Stimulated activated CD8-positive, alpha-beta memory T cell treated with anti-CD3 and anti-CD28 coated beads, Interleukin-15, amount 100 ng/mL, for 4 hours (primary cell): ENCODE measurements at places on chromosomes 4 and X.

DNA sequence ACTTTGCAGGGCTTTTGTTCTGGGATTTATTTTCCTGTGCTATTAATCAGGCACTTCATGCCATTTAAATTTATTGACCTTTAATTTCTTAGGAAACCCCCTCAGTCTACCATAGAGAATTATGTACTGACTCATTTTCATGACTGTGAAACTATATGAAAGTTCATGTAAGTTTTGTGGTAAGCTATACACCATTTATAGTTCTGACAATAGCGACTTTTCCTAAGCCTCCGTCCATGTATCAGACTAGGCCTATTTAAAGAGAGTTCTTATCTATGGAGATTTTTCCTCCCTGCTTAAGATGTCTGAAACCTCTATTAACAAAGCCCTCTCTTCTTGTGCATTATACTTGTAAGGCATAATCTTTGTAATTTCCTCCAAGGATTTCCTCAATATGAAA is 111.6 kb downstream of the AFF2 start:
- DNase-seq, result no peak

GRCh38 chrX:63920875-63921274 is 135.9 kb upstream of the ARHGEF9 start:
- DNase-seq, result no peak

DNA sequence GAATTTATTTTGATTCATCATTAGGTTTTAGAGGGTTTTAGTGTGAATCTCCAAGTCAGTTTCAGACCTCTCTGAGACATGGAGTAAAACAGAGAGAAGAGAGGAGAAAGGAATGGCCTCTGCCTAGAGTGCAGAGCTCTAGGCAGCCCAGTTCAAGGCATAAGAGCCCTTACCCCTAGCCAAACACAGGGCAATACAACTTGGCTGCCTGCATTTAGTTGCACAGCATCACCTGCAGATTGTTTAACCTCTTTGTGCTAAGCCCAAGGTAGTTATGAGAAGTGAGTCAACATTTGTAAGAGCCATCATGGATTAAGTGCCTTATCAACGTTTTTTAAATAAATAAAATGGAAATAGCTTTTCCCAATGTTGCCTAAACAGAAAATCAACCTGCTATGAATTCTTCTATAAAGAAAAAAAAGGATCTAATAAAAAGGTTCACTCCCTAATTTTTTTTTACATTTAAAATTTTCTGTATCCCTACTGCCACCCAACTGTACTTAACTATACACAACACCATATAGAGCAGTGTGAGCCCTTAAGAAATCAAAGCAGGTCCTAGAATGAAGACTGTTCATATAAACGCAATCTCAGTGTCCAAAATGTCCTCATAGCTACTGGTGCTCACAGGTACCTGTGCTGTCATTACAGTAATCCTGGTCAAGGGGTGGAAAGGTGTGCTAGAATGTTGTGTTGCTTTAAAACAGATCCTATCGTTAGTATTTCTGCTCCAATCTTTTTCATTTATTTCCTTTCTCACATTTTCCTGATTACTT is 36.0 kb downstream of the PF4 start:
- DNase-seq, result no peak

DNA sequence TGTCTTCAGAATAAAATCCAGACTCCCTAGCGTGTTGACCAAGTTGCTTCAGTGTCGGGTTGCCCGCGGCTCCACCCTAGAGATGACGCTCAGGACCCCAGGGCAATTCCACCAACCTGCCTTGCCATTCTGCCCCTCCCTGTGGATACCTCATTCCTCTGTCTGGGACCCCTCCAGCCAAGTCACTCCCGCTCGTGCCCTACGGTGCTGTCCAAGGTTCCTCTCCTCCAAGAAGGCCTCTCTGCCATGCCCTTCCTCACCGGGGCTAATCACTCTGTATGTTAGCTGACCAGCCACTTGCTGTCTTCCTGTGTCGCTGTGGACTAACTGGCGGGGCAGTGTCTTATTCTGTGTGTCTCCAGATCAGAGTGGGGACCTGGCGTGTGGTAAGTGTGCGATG is 46.6 kb downstream of the TENM3 start:
- no peak for DNase-seq

GRCh38 chrX:73213734-73214425 is 771 bp downstream of the NAP1L2 start:
- DNase-seq, result no peak

- no peak for DNase-seq
Observed at GRCh38 chr4:47664051-47664826, 173.6 kb downstream of the CORIN start.

GRCh38 chrX:11137543-11138139 is 26.5 kb downstream of the HCCS start:
- DNase-seq, result no peak

DNA sequence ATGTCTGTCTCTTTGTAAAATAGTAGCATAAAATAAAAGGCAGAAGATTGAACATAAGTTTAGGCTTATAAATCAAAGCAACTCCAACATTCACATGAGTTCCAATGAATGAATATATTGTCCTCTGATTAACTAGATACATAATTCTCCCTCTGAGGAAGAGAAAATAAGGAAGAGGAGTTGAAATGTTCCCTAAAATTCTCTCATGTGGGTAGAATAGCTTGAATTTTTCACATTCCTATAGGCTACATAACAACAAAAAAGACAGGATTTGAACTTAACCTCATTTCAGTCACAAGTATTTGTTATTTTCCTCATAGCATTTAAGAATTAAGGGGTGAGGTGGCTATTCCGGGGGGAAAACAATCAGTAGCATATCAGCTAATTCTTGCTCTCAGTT is 462.4 kb upstream of the NDST4 start:
- DNase-seq, result no peak

- DNase-seq, result no peak
Observed at GRCh38 chr4:40099010-40099409, 42.4 kb downstream of the N4BP2 start.

GRCh38 chrX:48960291-48960690 is 2.9 kb upstream of the OTUD5 start:
- DNase-seq, result no peak

GRCh38 chr4:184895012-184895695 is 69.4 kb upstream of the ACSL1 start:
- DNase-seq, result no peak

- no peak for DNase-seq
Observed at GRCh38 chr4:115986573-115986972, 873.2 kb upstream of the NDST4 start.

DNA sequence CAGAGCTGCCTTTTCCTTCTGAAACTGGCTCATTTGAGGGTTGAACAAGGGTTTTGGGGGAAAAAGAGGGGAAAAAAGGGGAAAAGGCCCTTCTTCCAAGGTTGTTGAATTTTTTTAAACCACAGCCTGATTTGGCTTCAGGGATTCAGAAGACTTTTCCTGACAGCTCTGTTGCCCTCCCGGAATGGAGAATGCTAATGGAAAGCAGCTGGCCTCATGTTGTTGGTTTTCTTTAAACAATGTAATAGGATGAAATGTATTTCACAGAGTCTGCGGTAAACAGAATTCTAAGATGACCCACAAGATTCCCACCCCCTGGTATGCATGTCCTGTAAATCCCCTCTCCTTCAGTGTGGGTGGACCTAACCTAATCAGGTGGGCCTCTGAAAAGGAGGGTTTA is 3.3 kb upstream of the KIAA1210 start:
- DNase-seq, result no peak

DNA sequence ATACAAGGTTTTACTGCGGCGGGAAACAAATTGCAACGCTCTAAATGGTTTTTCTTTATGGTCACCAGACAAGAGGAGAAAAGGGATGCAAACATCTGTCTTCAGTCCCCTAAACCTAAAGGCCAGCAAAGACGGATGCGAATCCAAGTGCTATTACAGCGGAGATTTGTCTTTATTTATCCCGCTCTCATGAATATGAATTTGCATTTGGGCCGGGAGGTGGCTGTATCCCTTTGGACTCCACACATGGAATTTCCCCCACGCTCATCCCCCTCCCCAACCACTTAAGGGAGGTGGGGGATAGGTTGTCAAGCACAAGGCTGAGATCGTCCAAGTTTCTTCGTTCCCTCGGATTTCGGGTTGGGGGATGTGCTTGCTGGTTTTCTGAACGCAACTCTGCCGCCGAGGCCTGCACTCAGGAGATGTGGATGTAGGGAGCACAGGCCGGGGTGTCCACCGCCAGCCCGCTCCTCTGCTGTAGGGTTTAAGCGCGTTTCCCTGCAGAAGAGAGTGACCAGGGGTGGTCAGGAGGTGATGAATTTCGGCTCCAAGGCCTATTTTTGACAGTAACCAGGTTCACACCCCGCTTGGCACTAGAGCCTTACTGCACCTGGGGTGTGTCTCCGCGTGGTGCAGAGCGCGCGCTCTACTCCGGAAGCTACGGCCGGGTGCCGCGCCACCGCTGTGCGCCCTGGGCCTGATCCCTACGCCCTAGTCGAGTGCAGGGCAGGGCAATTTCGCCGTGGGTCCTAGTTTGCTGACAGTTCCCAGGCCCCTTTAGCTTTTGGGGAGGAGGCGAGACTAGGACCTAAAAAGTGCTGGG is 2.3 kb upstream of the PHOX2B start:
- no peak for DNase-seq

DNA sequence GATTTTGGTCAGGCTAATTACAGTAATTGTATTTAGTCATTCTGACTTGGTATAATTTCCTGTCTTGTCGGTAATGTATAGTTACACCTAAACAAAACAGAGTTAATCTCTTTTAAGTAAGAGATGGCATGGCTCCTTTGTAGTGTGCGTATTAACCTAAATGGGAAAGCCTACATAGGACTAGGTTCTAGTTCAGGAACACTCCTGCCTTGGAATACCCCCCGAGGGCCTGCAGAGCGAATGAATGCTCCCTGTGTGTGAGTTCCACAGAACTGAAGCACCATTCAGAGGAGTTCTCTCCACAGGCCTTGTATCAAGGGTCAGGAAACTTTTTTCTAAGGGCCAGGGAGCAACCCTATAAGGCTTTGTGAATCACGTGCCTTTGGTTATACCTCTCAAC is 44.9 kb upstream of the STIM2 start:
- no peak for DNase-seq

DNA sequence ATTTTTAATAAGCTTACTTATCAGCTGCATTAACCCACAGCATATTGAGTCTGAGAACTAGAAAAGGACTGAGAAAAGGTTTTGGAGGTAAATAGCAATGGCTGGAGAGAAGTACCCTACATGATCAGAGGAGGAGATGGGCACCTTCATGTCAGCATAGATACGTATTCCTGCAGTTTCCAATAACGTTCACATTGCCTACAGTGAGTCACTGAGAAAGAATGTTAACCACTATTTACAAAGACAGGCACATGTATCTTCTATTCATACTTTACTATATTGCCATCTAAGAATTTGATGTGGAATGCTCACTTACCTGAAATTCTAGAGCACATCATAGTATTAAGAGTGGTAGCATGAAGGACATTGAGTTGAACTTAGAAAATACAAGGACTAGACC is 92.5 kb downstream of the TLL1 start:
- DNase-seq, result no peak

DNA sequence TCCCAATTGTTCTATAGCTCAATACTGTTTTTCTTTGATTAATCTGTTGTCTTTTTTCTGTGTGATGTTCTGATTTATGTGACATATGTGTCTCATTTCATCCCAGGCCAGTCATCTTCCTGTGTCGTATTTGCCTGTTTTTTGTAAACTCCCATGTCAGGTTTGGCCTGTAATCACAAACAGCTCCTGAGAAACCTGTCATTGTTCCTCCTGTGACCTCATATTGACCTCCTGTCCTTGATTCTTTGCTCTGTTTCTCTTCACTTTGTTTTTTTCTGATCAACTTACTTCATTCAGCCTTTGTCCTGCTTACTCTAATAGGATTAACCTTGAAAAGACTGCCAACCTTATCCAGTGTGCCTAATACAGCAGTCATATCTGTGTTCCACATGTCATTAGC is 438.3 kb downstream of the CFAP47 start:
- DNase-seq, result no peak

DNA sequence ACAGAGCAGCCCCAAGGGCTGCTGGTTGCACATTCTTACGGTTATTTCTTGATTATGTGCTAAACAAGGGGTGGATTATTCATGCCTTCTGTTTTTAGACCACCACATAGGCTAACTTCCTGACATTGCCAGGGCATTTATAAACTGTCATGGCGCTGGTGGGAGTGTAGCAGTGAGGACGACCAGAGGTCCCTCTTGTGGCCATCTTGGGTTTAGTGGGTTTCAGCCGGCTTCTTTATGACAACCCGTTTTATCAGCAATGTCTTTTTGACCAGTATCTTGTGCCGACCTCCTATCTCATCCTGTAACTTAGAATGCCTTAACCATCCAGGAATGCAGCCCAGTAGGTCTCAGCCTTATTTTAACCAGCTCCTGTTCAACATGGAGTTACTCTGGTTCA is 212.4 kb upstream of the GRID2 start:
- no peak for DNase-seq

DNA sequence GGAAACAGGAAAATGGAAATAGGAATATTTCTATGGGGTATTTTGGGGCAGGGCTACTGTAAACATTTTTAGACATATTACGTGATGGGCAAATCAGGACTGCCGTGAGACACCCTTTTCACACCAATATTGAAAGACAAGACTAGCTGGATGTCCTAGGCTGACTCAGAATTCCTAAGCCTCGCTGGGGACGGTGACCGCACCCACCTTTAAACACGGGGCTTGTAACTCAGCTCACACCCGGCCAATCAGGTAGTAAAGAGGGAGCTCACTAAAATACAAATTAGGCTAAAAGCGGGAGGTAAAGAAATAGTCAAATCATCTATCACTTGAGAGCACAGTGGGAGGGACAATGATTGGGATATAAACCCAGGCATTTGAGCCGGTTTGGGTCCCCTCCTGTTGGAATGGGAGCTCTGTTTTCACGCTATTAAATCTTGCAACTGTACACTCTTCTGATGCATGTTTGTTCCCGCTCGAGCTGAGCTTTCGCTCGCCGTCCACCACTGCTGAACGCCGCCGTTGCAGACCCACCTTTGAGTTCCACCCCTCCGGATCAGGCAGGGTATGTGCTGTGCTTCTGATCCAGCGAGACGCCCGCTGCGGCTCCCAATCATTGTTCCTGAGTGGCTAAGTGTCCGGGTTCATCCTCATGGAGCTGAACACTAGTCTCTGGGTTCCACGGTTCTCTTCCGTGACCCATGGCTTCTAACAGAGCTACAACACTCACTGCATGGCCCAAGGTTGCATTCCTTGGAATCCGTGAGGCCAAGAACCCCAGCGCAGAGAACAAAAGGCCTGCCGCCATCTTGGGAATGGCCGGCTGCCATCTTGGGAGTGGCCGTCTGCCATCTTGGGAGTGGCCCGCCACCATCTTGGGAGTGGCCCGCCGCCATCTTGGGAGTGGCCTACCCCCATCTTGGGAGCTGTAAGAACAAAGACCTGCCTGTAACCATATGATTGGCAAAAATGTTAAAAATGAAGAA is 152.6 kb downstream of the CRLF2 start:
- no peak for DNase-seq

DNA sequence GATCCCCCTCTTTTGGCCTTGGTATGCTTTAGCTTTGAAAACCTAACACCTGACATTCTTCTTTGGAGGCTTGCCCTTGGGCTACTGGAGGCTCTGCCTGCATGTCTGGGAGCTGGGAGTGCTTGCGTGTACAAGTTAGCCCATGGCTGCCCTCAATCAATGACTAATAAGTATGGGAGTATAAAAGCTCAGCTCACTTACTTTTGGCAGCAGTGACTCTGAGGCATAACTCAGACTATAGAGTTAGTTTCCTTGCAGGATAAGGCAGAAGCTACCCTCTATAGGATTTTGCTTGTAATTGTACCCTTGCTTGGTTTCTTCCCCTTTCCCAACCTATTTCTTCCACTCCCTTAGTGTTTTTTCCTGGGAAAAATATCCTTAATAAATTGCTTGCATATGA is 247.9 kb downstream of the PPP1R2C start:
- no peak for DNase-seq

GRCh38 chrX:34300871-34301270 is 168.8 kb upstream of the FAM47A start:
- DNase-seq, result no peak

- DNase-seq, result no peak
Observed at GRCh38 chr4:96677499-96677898, 837.6 kb downstream of the PDHA2 start.
